ENCODE measurements at places on chromosomes 3 and 15.

GRCh38 chr3:42148982-42149432 lies 57.9 kb downstream of the TRAK1 start:
- peak; percentile 87 for DNase-seq

DNA sequence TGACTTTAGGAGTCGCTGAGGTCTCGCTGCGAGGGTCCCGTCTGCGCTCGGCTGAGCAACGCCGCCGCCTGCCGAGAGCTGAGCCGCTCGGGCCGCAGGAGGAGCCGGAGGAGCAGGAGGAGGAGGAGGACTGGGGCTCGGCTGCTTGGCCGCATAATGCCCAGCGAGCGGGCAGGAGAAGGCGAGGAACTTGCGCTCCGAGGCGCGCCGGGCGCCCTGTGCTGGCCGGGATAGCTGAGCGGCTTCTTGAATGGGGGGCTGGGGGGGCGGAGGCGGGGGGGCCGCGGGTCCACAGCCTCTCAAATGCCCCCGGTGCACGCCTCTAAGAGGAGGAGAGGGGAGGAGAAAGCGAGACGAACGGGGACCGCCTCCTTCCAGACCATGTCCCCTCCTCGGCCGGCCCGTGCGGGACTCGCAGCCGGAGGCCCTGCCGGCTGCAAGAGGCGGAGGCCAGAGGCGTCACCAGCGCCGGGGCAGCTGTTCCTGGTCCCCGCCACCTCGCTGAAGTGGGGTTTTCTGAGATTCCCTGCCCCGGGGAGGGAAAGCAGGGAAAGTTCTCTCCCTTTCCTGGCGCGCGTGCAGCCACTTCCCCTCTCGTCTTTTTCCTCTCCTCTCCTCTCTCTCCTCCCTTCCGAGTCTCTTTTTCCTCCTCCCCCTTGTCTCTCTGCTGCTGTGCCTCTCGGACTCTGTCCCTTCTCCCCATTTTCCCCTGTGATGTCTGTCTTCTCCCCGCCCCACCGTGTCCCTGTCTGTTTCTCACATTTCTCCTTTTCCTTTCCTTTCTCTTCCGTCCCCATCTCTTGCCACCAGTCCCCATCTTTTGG lies at the start of gene ADAMTS9:
TSS of gene ADAMTS9 (minus strand) at position 220 of the 824 bp plus-strand sequence. CDS start 343 bp downstream, outside the sequence.
- DNase-seq = peak; percentile 83

- DNase-seq = peak; percentile 13
These were observed 54.1 kb upstream of the PPIB start for GRCh38 chr15:64216730-64217428.

DNA sequence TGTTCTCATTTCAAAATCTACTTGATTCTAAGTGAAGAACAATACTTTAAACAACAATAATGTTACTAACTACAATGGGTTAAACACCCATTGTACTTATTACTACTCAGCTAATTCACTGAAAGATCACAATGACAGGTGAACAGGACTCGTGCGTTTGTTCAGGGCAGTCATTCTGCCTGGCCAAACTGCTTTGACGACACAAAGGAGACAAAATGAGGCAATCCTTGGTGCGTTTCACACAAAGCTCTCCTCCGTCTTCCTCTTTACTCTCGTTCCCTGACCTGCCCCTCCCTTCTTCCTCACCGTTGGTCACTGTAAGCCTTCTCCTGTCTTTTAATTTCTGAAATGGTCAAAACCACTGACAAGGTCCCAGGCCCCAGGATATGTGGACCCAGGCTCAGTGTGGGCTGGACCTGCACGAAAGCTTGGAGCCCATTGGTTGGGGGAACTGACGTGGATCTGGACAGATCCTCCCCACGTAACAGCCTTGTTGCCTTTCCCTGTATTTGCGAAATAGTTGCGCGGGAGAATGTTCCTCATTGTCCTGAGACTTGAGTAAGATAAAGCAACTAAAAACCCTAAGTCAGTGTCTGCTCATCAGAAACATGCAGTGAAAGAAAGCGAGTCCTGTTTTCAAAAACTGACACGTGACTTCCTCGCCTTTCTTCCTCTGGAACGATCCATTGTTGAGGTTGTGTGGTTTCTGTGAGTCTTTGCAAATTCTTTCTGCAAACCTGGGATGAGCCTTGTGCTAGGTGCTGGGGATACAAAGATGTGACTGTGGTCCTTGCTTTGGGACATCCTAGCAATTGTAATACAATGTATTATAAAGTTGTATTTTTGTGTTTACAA lies 147.1 kb upstream of the RGMA start:
- no peak for DNase-seq

GRCh38 chr3:45239254-45239653 lies 13.2 kb upstream of the TMEM158 start:
- DNase-seq = no peak

- no peak for DNase-seq
These were observed 32.5 kb downstream of the ACAD9 start for GRCh38 chr3:128911911-128912310.

- no peak for DNase-seq
These were observed 147.4 kb downstream of the ERC2 start for GRCh38 chr3:56320883-56321282.

DNA sequence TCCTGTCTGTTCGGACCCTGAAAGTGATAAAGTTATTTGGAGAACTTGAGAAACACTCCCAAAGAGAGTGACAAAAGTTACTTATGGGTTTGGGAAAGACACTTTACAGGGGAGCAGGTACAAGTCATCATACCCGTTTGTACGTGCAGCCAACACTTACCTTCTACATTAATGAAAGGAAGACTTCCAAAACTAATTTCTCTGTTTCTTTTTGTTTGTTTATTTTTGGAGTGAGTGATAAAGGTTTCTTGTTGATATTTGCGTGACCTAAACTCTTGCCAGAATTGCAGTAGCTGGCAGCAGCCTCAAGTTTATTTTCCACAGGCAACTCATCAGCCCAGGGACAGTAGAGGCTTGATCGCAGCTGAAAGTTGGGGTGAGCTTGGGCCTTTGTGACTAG lies 8.4 kb downstream of the ABHD2 start:
- DNase-seq = peak; percentile 16

Measured in AG20443 (cell line).